Neural progenitor cell (in vitro differentiated cells): ENCODE measurements at places on chromosomes 12 and 14. TPM values are rescaled to one million over a fixed set of nuclear protein-coding genes. Genes with fewer than 3 reads are reported as not detected.

The HOXC10 gene
- total RNA-seq = not detected in 2 replicates

The GRIN2B gene
- total RNA-seq = 0.52 and 1.3 TPM in 2 replicates

The GPR135 gene
- 2.3 and 3.1 TPM in 2 replicates for total RNA-seq

The TMEM132C gene
- 3.9 and 5.1 TPM in 2 replicates for total RNA-seq

The PPM1H gene
- total RNA-seq = 3.5 and 4.6 TPM in 2 replicates

The SLC39A9 gene
- total RNA-seq = 54.5 and 61.2 TPM in 2 replicates
